ENCODE measurements at places on chromosomes 7 and 10. TPM values are rescaled to one million over a fixed set of nuclear protein-coding genes. Genes with fewer than 3 reads are reported as not detected.

GRCh38 chr7:102220229-102220850, 66.3 kb upstream of the SH2B2 start:
- DNase-seq, result no peak

The NKX2-3 gene
- polyA plus RNA-seq, result not detected

DNA sequence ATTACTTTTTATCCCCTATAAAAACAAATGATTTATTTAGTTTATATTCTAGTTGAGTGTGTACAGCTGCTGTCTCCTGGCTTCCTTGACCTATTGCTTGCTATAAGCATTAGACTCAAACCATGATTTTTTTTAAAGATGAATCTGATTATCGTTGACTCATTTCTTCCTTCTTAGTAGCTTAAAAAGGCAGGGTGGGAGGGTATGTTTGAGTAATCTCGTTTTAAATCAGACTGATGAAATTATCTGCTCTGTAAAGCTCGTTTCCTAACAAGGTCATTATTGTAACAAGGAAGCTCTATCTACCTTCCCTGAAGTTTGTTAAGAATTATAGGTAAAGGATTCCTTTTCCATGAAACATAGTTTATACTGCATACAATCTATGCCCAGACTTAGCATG, 276.3 kb upstream of the KCND2 start:
- no peak for DNase-seq

GRCh38 chr7:67917437-67917755, 920.8 kb downstream of the TYW1 start:
- DNase-seq, result no peak
